ENCODE measurements at places on chromosomes 6 and 20. TPM values are rescaled to one million over a fixed set of nuclear protein-coding genes. Genes with fewer than 3 reads are reported as not detected.

GRCh38 chr20:60257671-60258070 is 299.4 kb downstream of the CDH26 start:
- DNase-seq, result no peak

- no peak for DNase-seq
Measured at GRCh38 chr6:36756786-36757185, 59.2 kb downstream of the RAB44 start.

- peak; percentile 92 for DNase-seq
Measured at GRCh38 chr20:35994994-35995453, 26.6 kb downstream of the CNBD2 start.

BCAS1 gene
- total RNA-seq, result 1.8 TPM

NCOA6 gene
- total RNA-seq, result 25.0 TPM

GRCh38 chr20:61253264-61253639 is 1.2 kb downstream of the CDH4 start:
- DNase-seq, result no peak

MPC1 gene
- 50.9 TPM for total RNA-seq

R3HDML gene
- total RNA-seq, result not detected

MAD2L1BP gene
- 15.5 TPM for total RNA-seq

- no peak for DNase-seq
Measured at GRCh38 chr6:40774932-40775331, 187.8 kb upstream of the LRFN2 start.

GRCh38 chr6:124026694-124027093 is 223.0 kb downstream of the NKAIN2 start:
- DNase-seq, result no peak

DNA sequence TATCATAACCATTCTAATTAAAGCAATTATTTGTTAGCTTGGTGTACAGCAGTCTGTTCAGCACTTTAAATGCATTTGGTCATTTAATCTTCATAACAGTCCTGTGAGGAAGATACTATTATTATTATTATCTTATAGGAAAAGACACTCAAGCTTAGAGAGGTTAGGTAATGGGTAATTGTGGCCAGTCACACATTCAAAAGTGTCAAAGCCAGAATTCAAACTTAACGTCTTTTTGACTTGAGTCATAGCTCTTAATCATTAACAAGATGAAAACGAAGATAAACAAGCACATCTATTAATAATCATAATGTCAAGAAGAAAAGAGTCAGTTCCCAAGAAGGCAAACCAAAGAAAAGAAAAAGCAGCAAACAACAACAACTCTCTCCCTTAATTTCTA is 251.0 kb downstream of the SYNE1 start:
- no peak for DNase-seq

GRCh38 chr6:83193747-83194566 is 800 bp downstream of the RWDD2A start:
- peak; percentile 84 for DNase-seq

- DNase-seq, result no peak
Measured at GRCh38 chr6:44967481-44967880, 360.6 kb upstream of the RUNX2 start.

BFSP1 gene
- total RNA-seq, result 0.93 TPM

- no peak for DNase-seq
Measured at GRCh38 chr6:121925534-121926255, 473.8 kb upstream of the HSF2 start.

- DNase-seq, result no peak
Measured at GRCh38 chr20:4007383-4008025, 7.9 kb downstream of the RNF24 start.

DNA sequence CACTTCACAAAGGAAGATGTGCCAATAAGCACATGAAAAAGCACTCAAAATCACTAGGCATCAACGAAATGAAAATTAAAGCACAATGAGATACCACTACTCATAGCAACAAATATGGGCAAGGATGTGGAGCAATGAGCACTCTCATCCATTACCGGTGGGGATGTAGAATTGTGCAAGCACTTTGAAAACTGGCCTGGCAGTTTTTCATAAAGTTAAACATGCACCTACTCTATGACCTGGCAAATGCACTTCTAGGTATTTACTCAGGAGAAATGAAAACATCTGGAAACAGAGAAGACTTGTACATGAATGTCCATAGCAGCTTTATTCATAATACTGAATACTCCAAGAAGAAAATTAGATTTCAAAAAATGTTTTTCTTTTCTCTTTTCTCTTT is 34.1 kb upstream of the TMEM14A start:
- DNase-seq, result no peak

DNA sequence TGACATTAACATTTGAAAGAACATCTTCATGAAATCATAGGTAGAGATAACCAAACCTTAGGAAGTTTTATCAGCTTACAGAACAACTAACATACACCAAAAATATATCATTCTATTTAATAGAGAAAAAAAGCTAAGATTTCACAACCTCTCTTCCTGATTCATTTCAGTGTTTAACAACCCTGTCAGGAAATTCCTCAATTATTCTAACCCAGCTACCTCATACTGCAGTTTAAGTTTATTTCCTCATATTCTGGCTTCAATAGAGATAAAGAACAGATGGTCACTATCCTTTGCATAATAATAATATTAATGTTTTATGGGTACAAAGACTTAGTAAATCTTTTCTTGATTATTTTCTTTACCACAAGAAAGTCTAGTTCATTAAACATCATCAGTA is 112.9 kb upstream of the HSF2 start:
- no peak for DNase-seq

SPAG4 gene
- 2.8 TPM for total RNA-seq

DNA sequence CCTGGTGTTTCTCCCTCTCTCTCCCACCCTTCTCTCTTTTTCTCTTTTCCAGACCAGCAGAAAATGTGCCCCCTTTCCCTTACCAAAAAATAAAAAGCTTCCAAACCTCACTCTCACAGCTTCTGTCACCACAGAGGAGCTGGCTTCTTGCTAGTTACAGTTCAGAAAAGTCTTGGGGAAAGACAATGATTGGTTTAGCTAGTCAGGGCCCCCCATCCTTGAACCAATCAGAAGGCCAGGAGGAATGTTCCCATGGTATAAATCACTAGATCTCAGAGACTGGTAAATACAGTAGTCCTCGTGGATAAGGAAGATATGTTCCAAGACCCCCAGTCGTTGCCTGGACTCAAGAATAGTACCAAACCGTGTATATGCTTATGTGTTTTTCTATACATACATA is 231.1 kb upstream of the TAB2 start:
- no peak for DNase-seq

- DNase-seq, result no peak
Measured at GRCh38 chr6:82013561-82014530, 233.7 kb downstream of the IBTK start.

SCGN gene
- total RNA-seq, result not detected

DNA sequence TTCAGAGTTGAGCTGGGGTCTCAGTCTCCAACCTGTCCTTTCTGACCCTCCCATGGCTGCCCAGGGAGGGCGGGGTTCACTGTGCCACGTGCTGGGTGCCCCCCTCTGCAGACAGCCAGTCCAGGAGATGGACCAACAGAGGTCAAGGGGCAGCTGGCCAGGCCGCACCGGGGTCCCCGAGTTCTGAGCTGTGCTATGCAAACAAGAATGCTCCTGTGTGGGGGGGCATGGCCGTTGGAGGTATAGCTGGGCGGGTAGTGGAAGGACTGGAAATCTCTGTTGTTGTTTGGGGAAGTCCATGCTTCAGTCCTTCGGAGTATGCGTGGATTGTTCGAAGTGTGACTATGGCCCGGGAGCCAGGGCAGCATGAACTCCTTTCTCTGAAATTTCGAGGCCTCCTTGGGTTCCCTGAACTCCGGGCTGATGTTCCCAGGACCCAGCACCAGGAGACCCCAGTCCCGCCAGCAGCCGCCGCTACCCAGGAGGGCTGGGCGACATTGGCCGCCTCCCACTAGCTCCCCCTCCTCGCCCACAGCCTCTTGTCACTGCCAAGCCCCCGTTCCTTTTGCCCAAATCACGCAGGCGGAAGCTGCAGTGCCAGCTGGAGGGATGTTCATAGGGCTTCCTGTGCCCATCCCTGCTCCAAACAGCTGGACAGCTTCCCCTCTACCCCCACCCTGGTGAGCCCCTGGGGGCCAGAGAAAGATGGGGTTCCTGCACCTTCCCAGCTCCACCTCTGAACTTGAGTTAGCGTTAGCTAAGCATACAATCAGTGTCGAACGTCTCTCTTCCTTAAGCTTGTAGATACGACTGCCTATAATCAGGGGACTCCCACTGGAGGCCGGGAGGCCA is 126.6 kb downstream of the TAF4 start:
- peak; percentile 78 for DNase-seq

GHRH gene
- total RNA-seq, result not detected

SLC52A3 gene
- 3.6 TPM for total RNA-seq

- DNase-seq, result no peak
Measured at GRCh38 chr6:47221565-47221964, 88.1 kb downstream of the TNFRSF21 start.

GRCh38 chr6:165184192-165184979 is 125.0 kb downstream of the C6orf118 start:
- DNase-seq, result no peak

Data from posterior vena cava (tissue), 2 donors.